ENCODE measurements at places on chromosomes 5 and 9.
A peak's percentile ranks its signal among the peaks of the same experiment; 100 is the strongest.

- no peak for DNase-seq
Observed at GRCh38 chr5:133806847-133807246, 161.6 kb downstream of the C5orf15 start.

- no peak for DNase-seq
Observed at GRCh38 chr5:144390133-144390532, 219.5 kb downstream of the KCTD16 start.

GRCh38 chr9:4667681-4668080 lies 1.4 kb upstream of the SPATA6L start:
- DNase-seq = no peak

DNA sequence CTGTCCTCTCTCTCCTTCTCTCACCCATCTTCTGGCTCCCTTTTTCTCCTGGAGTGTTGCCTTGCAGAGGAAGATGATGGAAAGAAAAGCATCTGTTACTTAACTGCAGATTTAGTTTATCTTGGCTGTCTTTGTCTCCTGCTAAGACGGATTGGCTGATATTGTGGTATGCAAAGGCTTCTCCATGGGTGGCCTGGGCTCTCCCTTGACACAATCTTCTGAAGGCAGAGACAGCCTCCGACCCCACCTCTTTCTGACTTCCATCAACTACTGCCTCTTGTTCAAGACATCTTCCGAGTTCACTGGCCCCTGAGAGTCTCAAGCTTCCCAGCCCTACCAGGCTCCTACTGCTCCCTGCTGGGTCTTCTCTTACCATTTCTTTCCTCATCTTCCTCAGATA lies 403.7 kb downstream of the LRRC70 start:
- no peak for DNase-seq

DNA sequence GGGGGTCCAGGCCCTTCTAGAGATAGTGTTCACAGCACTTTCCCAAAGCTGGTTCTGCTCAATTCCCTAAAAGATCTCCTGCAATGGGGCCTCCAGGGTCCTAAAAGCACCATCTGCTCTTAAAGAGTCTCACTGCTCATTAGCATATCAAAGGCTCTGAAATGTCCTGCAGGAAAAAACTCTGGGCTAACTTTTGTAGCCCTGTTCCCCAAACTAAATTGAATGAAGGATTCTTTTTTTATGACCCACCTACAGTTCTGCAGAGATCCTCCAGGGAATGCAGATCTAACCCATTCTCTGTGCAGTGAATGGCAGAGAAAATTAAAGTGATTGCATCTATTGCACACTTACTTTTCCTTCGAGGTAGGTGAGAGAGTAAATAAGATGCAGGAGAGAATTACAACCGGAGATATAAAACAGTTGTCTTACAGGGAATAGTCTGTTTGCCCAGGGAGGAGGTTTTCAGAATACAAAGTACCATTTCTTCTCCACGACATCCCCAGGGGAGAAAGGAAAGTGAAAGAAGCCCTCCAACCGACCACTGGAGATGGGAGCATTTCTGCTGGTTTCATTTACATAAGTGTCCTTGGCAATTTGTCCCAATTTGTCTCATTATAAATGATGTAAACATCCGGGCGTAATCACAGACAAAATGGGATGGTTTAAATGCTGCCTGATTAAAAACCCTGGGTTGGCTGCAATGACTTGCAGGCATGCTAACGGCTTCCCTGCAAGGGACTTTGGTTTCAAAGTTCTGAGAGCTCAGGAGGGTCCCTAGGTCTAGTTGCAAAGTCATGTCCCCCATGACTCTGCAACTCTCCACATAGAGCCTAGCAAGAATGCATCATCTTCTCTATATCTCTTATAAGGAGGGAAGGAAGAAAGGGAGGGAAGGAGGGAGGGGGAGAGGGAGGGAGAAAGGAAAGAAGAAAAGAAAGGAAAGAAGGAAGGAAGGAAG lies 114.0 kb downstream of the KCNIP1 start:
- no peak for DNase-seq

DNA sequence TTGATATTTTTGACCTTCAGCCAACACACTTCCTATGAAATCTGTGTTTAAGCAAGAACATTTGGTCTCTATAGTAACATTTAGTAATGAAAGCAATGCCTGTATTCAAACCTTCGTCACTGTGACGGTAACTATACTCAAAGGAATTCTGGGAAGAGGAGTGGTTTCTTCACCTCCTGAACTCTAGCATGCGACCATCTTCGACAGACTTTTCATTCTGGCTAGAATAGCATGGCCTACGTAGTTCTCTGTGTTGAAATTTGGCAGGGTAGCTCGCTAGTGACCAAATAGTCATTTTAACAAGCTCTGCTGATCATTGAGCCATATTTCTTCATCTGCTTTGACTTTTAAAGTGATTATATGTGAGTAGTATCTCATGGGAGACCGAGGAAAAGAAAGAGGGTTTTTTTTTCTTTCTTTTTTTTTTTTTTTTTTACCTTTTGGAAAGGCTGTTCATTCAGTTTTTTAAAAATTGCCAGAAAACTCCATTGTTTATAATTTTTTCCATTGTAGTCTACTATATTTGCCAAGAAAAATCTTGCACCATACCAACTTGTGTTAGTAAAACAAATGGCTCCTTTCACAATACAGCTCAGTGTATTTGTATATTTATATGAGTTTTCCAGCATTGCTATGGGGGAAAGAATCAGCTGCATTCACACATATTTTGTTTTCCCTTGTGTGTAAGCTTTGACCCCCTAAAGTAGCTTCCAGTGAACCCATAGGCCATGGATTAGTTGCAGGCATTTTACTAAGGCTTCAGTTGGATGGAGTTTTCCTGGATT lies 166.8 kb downstream of the NNT start:
- DNase-seq = no peak

DNA sequence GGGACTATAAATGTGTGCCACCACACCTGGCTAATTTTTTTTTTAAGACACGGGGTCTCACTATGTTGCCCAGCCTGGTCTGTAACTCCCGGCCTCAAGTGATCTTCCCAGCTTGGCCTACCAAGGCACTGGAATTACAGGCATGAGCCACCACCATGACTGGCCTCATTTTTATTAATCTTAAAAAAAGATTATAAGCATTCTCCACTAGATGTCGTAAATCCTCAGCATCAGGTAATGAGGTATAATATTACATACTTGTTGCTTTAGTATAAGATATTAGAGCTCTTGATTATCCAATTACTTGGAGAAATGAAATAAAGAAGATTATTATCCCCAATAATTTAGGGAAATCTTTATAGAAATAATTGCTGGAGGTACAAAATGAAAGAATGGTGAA lies 78.2 kb upstream of the HTR1A start:
- no peak for DNase-seq

- DNase-seq = no peak
Observed at GRCh38 chr5:113572716-113573115, 59.2 kb downstream of the YTHDC2 start.

GRCh38 chr5:178080056-178080455 lies 33.3 kb upstream of the N4BP3 start:
- no peak for DNase-seq

DNA sequence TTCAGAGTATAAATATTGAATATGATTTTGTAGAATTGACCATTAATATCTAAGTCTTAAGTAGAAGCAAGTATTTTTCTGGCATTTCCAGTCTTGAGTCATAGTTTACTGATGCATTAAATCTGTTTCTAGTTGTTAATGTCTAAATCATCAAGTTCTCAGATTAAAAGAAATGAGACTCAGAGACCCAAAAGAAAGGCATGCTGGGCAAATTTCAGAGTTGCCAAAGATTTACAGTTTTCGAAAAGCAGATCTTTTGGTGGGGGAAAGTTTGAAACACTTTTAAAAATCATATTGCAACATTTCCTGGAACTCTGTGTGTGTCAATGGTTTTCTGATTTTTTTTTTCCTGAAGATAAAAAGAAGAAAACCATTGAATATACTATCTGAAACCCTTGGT lies 60.9 kb downstream of the ANKRD55 start:
- DNase-seq = no peak

- DNase-seq = no peak
Observed at GRCh38 chr5:111284825-111285224, 60.6 kb downstream of the CAMK4 start.

- DNase-seq = peak; percentile 29
Observed at GRCh38 chr5:10760096-10760920, 726 bp downstream of the DAP start.

DNA sequence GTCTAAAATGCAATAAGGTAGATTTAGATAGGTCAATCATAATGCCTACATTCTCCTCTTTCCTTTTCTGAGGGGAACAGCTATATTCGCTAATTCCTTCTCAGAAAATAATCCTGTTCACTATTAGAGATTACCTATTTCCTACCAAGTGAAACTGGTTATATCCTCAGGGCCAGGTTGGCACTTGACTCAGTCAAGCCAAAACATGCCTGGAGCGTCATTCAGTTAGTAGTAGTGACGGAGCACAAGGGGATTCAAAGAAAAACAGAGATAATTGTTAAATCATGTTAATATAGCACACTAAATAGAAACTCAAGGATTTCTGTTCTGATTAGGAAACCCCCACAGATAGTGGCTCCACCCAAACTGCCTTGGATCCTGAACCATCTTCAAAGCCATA lies 515.4 kb upstream of the PTPRD start:
- no peak for DNase-seq

DNA sequence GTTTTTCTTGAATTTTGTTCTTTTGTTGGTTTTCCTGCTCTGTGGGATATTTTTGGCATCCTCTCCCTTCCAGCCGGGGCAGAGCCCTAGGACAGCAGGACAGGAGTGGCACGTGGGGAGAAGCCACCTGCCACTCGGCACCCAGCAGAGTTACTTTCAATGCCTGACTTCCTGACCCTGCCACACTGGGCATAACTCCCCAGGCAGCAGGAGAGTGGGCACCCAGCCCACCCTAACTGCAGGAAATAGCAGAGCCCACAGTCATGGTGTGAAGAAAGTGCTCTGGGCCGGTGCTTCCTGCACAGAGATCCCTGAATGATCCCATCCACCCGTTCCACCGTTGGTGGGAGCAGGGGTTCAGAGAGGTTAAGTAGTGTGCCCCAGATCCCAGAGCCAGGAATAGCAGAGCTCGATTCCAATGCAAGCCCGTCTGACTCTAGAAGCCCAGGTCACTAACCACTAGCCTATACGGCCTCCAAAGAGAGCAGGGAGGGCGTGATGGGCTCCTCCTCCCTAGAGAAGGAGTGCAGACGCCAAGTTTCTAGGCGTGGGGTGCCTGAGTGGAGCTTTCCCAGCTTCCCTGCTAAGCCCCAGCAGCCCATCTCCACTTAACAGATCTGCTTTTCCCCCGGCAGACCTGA lies 8.1 kb upstream of the NUP214 start:
- DNase-seq = no peak

- DNase-seq = no peak
Observed at GRCh38 chr9:127629468-127630081, 17.5 kb downstream of the STXBP1 start.

- DNase-seq = no peak
Observed at GRCh38 chr5:20648981-20649380, 661.0 kb upstream of the CDH18 start.

DNA sequence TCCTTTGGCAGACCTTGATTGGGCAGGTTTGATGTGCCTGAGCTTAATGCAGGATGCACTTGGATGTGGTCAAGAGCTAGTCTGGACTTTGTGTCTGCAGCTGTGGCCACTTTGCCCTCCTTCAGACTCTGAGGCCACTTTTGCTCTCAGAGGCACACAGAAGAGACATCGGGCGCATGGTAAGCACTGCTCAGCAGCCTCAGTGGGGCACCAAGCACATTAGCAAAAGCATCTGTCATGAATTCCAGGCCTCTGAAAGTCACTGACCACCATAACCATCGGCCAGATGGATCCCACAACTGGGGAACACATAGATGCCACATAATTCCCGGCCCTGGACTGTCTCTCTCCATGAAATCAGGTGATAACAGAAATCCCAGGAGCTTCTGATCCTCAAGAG lies 34.3 kb upstream of the ZNF782 start:
- DNase-seq = no peak

DNA sequence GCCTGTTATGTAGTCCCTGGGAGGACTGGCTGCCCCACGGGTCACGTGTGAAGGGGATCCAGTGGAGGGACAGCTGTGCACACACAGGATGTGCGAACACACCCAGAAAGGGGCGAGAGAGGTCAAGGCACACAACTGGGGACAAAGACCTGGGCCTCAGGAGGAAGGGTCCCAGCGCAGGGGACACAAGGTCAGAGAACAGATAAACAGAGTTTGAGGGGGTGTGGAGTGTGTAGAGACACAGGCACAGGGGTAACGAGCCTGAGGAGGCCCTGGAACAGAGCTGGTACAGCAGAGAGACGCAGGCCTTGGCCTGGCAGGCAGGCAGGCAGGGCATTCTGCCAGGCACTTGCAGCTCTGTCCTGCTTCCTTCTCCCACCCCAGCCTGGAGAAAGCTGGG lies 14.8 kb upstream of the PSMD5 start:
- DNase-seq = no peak

- DNase-seq = no peak
Observed at GRCh38 chr9:96344458-96345180, 38.9 kb downstream of the SLC35D2 start.

GRCh38 chr5:92795633-92796032 lies 785.4 kb downstream of the NR2F1-AS1 start:
- no peak for DNase-seq

- DNase-seq = no peak
Observed at GRCh38 chr5:82405161-82405560, 127.0 kb upstream of the RPS23 start.

GRCh38 chr5:179609834-179610108 lies 13.7 kb downstream of the HNRNPH1 start:
- no peak for DNase-seq

DNA sequence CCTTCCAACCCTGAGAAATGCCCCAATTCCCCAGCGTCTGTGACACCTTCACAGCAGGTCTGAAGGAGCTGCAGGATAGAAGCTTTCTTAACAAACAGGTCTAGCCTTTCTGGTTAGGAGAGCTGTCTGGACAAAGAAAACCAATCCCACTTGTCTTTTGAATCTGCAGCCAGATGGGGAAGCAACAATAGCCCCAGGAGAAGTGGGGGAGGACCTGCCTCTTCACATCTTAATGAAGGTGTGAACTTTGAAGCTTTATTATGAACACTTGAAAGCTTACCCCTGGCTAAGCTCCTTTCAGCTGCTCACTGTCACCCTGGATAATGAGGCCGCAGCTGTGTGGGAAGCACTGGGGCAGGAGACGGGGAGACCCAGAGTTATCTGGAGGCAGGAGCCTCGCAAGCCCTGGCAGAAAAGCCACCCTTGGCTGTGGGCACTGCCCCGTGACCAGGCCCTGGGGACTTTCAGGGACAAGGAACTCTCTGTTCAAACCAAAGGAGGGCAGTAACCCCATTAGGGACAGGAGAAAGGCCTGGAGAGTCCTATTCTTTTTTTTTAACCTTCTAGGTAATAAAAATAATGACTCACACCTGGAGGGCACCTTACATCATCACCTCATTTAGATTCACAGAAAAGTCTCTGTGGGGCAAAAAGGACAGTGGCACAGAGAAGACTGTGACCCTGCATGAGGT lies 151.8 kb upstream of the RAD23B start:
- no peak for DNase-seq

DNA sequence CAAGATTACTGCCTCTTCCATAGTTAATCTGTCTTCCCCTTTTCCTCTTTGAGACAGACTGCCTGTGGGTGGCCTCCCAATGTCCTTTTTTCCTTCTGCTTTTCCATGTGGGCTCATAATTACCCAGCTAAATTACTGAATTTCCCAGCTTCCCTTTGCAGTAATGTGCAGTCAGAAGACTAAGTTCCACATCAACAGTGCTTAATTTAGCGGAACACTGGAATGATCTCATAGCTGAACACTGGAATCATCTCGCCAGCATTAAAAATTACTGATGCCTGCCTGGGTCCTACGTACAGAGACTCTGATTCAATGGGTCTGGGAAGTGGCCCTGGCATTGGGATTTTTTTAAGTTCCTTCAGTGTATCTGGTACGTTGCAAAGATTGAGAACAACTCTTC lies 84.3 kb downstream of the DNAH5 start:
- DNase-seq = no peak

Measured in activated CD4-positive, alpha-beta T cell treated with anti-CD3 and anti-CD28 coated beads, Interleukin-2, amount 50 U/mL, for 16 hours (primary cell).